ENCODE measurements at places on chromosomes 3 and 15.

GRCh38 chr15:60215225-60215963 is 182.4 kb downstream of the ANXA2 start:
- H3K4me3 ChIP-seq, result no peak overlapping the region
- H3K36me3 ChIP-seq, result no peaks in the 10 kb centered on the region
- H3K4me1 ChIP-seq, result no peaks in the 10 kb centered on the region
- H3K27me3 ChIP-seq, result peaks cover 26% of the 10 kb centered on the region
- no peak overlapping the region for H3K27ac ChIP-seq
- DNase-seq, result no peak

GRCh38 chr3:38022896-38023709 is 6.3 kb downstream of the PLCD1 start:
- H3K36me3 ChIP-seq, result peaks cover 3% of the 10 kb centered on the region
- peaks cover 11% of the 10 kb centered on the region for H3K27me3 ChIP-seq
- peak overlapping the region; percentile 79 for H3K27ac ChIP-seq
- DNase-seq, result no peak

DNA sequence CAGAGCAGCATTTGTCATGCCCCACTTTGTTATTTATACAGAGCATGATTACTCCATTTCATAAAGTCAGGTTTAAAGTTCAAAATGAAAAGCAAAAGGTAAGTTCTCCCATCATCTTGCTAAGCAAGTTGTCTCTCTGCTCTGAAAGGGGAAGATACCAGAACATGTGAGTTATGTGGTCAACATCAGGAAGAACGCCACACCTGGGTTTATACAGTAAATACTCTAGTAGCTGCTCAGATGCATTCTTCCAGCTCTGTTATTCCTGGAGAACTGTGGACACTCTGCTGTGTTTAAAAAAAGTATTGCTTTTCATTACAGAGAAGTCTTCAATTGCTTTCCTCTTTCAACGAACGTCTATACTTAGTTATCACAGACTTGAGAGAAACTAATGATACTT is 145.7 kb downstream of the PLCL2 start:
- peaks cover 13% of the 10 kb centered on the region for H3K36me3 ChIP-seq
- H3K4me1 ChIP-seq, result peaks cover 72% of the 10 kb centered on the region
- no peak overlapping the region for H3K4me3 ChIP-seq
- DNase-seq, result no peak
- H3K27ac ChIP-seq, result no peak overlapping the region

GRCh38 chr15:48119277-48119676 is 1.5 kb upstream of the SLC24A5 start:
- H3K36me3 ChIP-seq, result no peaks in the 10 kb centered on the region
- H3K4me1 ChIP-seq, result no peaks in the 10 kb centered on the region
- H3K27ac ChIP-seq, result no peak overlapping the region
- no peak overlapping the region for H3K4me3 ChIP-seq
- DNase-seq, result no peak
- peaks cover 10% of the 10 kb centered on the region for H3K27me3 ChIP-seq

- no peaks in the 10 kb centered on the region for H3K4me1 ChIP-seq
- no peak overlapping the region for H3K27ac ChIP-seq
- H3K4me3 ChIP-seq, result no peak overlapping the region
Observed at GRCh38 chr3:192186498-192186897, 540.8 kb downstream of the FGF12 start.

DNA sequence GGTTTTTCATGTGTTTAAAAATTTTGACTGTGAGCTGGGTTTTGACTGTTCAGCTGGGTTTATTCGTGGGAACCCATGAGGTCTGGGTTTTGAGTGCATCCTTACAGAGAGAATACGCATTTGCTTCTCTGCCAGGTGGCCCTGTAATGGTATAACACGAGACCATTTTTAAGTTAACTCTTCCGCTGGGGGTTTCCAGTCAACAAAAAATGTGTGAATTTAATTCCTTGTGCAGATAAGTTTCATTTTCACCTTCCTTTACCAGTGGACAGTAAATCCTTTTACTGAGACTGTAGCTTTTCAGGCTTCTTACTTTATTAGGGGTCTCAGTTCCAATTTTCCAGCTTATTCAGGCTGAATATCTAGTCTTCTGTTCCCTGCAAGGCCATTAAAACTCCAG is 149.6 kb downstream of the OPA1 start:
- H3K27ac ChIP-seq, result no peak overlapping the region
- H3K4me1 ChIP-seq, result peaks cover 17% of the 10 kb centered on the region
- no peak overlapping the region for H3K4me3 ChIP-seq
- peaks cover 5% of the 10 kb centered on the region for H3K27me3 ChIP-seq
- no peaks in the 10 kb centered on the region for H3K36me3 ChIP-seq
- no peak for DNase-seq

DNA sequence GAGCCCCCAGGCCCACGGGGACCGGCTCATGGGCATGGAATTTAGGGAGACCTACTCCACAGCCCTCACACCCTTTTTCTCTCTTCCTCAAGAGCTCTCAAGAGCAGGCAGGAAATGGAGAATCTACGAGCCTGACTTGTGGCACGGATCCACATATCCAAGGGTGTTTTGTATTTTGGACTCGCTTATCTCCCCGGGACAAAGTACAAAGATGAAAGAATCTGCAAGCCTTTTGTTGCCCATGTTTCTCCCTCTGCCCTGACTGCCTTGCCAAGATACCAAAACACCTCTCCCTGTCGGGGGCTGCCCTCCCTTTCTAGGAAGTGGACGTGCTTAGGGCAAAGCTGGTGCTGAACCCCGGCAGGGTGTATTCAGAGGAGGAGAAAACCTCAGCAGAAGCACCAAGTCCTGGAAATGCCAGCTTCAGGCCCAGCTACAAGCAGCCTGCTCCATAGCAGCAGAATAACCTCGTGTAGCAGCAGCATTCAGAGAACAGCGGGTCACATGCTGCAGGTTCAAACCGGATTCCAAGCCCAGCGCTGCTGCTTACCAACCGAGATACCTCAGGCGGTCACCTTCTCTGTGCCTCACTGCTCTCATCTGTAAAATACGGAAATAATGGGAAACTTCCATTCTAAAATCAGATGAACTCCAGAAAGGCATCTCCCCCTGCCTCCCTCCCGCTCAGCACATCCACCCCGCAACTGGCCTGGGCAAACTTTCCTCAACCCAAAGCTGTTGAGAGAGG is 35.2 kb downstream of the DNASE1L3 start:
- H3K36me3 ChIP-seq, result no peaks in the 10 kb centered on the region
- no peak for DNase-seq
- peaks cover 12% of the 10 kb centered on the region for H3K4me1 ChIP-seq
- no peak overlapping the region for H3K4me3 ChIP-seq
- no peak overlapping the region for H3K27ac ChIP-seq

DNA sequence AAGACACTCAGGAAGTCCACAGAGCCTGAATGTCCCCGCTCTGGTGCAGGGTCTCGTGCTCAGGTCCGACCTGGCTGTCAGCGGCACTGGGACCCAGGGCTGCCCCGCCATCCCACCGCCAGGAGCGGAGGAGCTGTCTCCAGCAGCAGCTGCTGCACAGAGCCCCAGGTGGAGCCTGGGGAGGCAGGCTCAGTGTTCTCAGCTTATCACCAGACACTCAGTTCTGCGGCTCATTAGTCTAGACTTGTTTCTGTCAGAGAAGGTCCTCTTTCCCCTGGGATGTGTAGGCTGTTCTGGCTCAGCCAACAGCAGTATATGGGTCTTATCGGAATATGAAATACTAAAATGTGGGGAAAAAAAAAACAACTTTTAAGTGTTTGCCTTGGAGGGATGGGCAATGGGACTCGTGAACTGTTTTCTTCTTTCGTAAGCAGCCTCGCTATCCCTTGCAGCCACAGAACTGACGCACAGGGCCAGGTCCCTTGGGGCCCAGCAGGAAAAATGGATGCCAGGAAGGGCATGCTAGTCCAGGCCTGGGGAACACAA is 75.9 kb downstream of the KLF13 start:
- peaks cover 54% of the 10 kb centered on the region for H3K4me1 ChIP-seq
- H3K4me3 ChIP-seq, result no peak overlapping the region
- H3K27ac ChIP-seq, result no peak overlapping the region
- DNase-seq, result no peak
- H3K27me3 ChIP-seq, result no peaks in the 10 kb centered on the region

- H3K27ac ChIP-seq, result no peak overlapping the region
- H3K27me3 ChIP-seq, result no peaks in the 10 kb centered on the region
- H3K36me3 ChIP-seq, result peaks cover 15% of the 10 kb centered on the region
- peaks cover 5% of the 10 kb centered on the region for H3K4me1 ChIP-seq
- no peak for DNase-seq
Observed at GRCh38 chr15:77144026-77144425, 73.1 kb upstream of the TSPAN3 start.

DNA sequence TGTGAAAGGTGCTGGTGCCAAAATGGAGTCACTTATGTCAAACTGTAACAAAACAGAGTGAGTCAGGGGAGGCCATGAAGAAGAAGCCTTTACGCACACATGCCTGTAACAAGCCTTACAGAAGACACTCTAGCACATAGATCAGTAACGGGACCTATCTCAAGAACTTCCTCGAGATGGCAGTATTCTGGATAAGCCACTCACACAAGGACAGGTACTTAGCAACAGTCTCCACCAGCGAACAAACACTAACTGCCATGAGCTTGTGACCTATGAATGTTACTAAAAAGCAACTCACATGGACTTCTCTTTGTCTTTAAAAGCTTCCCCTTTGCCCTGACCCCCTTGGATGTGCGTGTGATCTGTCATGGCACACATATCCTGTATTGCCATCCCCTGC is 235.1 kb downstream of the CD47 start:
- H3K4me1 ChIP-seq, result no peaks in the 10 kb centered on the region
- peaks cover 6% of the 10 kb centered on the region for H3K27me3 ChIP-seq
- no peak overlapping the region for H3K27ac ChIP-seq
- DNase-seq, result no peak
- H3K36me3 ChIP-seq, result no peaks in the 10 kb centered on the region

GRCh38 chr3:29156086-29156715 is 124.7 kb upstream of the RBMS3 start:
- H3K36me3 ChIP-seq, result peaks cover under 1% of the 10 kb centered on the region
- no peak overlapping the region for H3K4me3 ChIP-seq
- H3K4me1 ChIP-seq, result peaks cover 13% of the 10 kb centered on the region
- no peak overlapping the region for H3K27ac ChIP-seq
- no peak for DNase-seq

GRCh38 chr15:98422130-98422478 is 226.2 kb upstream of the IGF1R start:
- H3K36me3 ChIP-seq, result no peaks in the 10 kb centered on the region
- H3K4me3 ChIP-seq, result no peak overlapping the region
- H3K4me1 ChIP-seq, result no peaks in the 10 kb centered on the region

DNA sequence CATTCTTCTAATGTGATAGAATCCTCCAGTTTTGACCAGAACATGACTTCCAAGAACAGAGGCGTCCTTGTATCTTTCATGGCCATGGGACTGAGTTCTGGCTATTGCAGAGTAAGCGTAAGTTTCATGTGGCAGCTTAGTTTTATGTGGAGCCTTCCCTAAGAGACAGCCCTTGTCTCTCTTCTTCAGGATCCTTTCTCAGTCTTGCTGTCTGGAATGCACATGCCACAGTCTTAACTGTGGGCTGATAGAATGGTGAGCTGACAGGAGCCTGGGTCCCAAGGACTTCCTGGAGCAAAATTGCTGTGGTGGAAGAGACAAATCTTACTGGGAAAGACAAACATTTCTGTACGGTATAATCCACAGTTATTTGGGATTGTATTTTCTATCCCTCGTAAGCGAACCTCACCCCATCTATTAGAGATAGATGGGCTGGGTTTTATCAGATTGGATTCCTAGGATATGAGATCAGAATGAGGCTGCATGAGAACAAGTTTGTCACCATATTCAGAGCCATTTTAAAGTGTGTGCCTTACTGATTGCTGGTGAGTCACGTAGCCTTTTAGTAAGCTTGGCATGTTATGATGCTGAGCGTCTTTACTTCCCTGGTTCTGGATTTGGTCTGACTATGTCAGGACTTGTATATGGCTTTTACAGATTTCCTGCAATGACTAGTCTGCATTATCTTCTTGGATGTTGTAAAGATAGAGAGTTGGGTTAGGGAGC is 32.8 kb downstream of the CDIN1 start:
- H3K36me3 ChIP-seq, result no peaks in the 10 kb centered on the region
- H3K4me1 ChIP-seq, result no peaks in the 10 kb centered on the region
- no peak overlapping the region for H3K4me3 ChIP-seq
- no peaks in the 10 kb centered on the region for H3K27me3 ChIP-seq

DNA sequence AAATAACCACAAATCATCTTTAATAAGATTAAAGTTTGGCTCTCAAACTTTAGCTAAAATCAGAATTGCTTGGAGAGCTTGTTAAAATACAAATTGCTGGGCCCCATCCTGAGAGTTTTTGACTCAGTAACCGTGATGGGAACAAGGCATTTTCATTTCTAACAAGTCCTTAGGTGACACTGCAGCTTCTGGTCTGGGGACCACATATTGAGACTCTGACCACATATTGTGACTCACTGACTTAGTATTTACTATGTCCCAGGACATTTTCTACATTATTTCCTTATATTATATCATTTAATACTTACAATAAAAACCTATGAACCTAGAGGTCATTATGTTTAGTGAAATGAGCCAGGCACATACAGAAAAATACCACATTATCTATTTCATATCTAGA is 164.5 kb downstream of the ZMAT3 start:
- no peak overlapping the region for H3K4me3 ChIP-seq
- peaks cover 1% of the 10 kb centered on the region for H3K27me3 ChIP-seq
- no peak overlapping the region for H3K27ac ChIP-seq
- no peak for DNase-seq
- no peaks in the 10 kb centered on the region for H3K36me3 ChIP-seq

GRCh38 chr15:41429003-41429890 is 12.4 kb downstream of the RTF1 start:
- H3K36me3 ChIP-seq, result peaks cover 8% of the 10 kb centered on the region
- H3K27me3 ChIP-seq, result no peaks in the 10 kb centered on the region
- H3K4me3 ChIP-seq, result peak overlapping the region; percentile 66
- H3K27ac ChIP-seq, result peak overlapping the region; percentile 97
- no peak for DNase-seq

GRCh38 chr3:5376761-5377160 is 189.3 kb downstream of the EDEM1 start:
- H3K4me3 ChIP-seq, result no peak overlapping the region
- no peak for DNase-seq
- no peaks in the 10 kb centered on the region for H3K4me1 ChIP-seq
- no peaks in the 10 kb centered on the region for H3K27me3 ChIP-seq

DNA sequence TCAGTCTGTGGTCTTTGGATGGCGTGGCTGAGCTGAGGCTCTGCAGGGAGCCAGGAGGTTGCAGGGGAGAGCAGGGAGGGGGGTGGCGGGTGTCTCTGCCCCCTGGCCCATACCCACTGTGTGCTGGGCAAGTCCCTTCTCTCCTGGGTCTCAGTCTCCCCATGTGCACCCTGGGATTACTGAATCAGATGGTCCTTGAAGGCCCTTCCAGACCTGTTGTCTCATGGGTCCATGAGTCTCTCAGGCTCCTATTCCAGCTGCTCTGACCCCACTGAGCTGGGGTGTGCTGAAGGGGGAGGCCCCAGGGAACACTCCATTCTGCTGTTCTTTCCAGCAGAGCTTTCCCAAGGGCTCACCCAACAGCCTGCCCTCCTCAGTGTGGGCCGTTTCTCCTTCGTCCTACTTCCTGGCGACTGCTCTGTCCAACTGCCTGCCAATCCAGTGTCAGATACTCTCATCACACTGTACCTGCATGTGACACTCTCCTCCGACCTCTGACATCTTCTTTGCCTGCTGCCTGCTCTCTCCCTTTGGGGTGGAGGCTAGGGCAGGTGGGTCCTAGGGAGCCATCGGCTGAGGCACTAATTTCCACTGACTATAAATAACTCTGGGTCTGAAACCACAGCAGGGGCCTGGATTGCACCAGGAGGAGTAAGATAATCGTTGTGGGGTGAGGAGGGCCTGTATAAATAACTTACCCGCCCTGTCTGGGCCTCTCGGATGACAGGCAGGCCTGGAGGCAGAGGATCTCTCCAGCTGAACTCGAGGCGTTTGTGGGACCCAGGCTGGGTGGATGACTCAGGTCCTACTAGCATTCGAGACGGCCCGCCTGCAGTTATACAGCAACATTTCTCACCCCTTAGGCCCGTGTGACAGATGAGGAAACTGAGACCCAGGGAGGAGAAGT is 67.1 kb downstream of the ATP2B2 start:
- peak overlapping the region; percentile 64 for H3K27ac ChIP-seq
- DNase-seq, result no peak
- H3K4me1 ChIP-seq, result peaks cover 29% of the 10 kb centered on the region

Measured in activated T-helper 1 cell treated with anti-CD3 and anti-CD28 coated beads, Interleukin-12 subunit alpha, Interleukin-12 subunit beta, Interleukin-2, Interleukin-4 antibody, amounts not matched to agents 30 ng/mL and 10 ng/mL and 1 ng/mL, durations not matched to agents 14 hours and 24 hours and 36 hours (primary cell).